ENCODE measurements at places on chromosomes 6 and 20.

DNA sequence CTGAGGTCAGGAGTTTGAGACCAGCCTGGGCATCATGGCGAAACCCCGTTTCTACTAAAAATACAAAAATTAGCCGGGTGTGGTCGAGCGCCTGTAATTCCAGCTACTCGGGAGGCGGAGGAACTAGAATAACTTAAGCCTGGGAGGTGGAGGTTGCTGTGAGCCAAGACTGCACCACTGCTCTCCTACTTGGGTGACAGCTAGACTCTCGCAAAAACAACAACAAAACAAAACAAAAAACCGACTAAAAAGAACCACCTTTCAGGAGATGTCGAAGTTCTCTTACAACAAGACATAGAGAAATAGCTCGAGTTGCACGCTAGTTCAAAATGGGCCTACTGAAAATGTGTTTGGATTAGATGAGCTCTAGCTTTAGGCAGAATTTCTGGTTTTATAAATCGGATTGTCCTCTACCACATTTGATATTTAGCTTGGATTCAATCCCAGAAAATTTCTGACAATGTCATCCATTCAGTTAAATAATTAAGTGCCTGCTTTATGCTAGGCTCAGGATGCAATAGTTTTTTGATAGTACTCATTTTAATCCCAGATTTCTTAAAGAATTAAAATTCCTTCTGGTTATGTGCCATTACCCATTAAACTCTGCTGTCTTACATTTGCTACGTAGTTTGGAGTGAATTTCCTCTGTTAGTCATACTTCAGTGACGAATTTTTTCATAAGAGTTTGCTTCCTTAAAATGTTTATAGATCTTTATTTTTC is 137.5 kb upstream of the SHLD1 start:
- DNase-seq, result no peak

GRCh38 chr20:2742934-2743559 is 50.5 kb downstream of the EBF4 start:
- peak; percentile 77 for DNase-seq

GRCh38 chr6:37877373-37878149 is 58.0 kb downstream of the ZFAND3 start:
- DNase-seq, result no peak

DNA sequence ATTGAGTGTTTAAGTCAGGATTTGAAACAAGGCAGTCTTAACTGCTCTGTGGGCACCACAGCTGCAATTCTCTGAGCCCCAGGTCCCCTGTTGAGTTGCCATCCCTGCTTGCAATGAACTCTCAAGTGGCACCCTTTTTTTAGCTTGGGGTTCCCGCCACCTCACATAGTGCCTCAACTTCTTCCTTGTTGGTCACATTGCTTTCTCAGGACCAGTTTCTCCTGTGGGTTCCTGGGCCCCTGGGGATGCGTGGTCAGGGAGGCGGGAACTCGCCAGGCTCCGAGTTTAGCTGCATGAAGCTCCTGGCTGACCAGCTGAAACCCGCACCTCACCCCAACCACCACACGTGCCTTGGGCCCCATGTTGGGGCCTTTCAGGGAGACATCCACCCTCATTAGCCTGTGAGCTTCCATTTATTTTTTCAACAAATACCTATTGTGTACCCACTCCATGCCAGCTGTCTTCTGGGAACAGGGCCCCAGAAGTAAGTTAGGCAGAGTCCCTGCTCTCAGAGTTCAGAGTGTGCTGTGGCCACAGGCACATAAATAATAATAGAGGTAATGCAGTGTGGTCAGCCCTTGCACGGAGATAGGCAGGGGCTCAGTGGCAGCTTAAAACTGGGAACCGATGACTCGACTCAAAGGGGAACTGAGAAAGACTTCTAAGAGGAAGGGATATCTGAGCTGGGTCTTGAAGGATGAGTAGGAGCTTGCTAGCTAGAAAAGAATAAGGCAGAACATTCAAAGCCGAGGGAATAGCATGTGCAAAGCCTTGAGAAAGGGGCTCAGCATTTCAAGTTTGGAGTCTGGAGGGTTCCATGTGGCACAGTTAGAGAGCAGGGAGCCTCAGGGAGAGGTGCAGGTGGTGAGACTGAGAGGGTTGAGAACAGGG is 33.9 kb upstream of the FAM83D start:
- no peak for DNase-seq

GRCh38 chr20:45221076-45221475 is at the start of gene SEMG2:
TSS of gene SEMG2 (plus strand) at chr20:45221373. CDS start at chr20:45221390, 17 bp downstream.
- DNase-seq, result no peak

DNA sequence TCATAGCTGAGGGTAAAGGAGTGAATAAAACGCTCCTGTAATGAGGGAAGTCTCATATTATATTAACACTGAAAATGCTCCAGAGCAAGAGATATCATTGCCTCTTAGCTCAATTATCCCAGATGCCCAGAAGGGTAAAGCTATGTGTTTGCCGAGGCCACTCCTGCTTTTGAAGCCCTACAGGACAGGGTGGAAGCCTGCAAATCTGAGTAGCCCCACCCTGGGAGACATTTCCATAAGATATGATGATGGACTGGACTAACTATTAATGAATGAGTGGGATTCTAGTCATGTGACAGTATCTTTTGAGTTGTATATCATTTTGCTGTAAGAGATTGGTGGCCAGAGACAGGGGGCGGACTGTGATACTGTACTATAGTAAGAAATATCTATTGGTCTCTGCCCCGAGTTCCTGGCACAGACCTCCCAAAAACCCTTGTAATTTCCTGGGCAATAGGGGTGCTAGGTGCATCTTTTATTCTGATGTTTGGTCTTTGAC is 10.5 kb upstream of the SLC22A2 start:
- no peak for DNase-seq

DNA sequence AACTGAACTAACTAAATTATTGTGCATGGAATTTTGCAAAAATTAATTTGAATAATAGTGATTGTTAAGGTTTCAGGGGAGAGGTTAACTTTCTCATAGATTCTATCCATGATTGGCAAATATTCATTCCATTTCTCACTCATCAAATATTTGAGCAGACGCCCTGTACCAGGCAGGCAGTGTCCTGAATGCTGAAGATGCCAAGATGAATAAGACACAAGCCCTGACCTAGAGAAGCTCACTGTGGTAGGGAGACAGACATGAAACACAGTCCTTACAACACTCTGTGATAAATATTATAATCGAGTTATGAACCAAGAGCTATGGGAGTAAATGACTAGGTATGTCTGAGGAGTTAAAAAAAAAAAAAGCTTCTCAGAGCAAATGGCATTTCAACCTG is 18.4 kb upstream of the ID4 start:
- DNase-seq, result no peak

- DNase-seq, result no peak
Observed at GRCh38 chr6:16800942-16801341, 39.7 kb upstream of the ATXN1 start.

DNA sequence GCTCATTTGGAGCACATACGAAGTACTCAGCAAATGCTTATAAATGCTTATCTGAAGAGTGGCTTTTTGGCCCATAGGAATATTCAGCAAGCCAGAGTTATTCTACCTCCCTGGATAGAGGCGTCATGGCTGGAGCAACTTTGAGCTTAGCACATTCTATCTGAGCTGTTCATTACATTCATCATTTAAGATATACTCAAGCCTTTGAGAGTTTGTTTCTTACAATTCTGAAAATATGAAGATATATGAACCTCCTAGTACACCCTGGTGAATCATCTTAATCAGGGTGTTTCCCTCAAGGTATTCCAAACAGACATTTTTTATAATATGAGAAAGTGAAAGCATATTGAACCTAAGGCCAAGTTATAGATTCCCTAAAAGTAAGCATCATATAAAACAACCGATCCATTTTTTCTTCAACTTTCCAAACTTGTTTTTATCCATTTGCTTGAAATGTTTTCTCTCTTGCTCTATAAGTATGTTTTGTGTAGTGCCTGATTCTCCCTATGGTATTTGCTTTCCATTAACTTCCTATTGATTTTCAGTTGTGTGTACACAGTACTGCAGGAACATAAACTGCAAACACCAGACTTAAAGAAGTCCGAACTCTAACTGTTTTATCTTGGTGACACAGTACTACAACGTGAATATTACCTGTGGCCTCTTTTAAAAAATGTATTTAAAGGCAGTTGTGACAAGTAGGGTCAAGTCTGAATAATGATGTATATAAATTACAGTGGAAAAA is 139.7 kb upstream of the PTPRK start:
- no peak for DNase-seq

GRCh38 chr20:38547288-38548085 is 33.5 kb upstream of the ADIG start:
- no peak for DNase-seq

Data from CD4-positive, alpha-beta T cell treated with Interleukin-2 at 100 ng/mL for 4 hours (primary cell).